ENCODE measurements at places on chromosomes 3 and 15. TPM values are rescaled to one million over a fixed set of nuclear protein-coding genes. Genes with fewer than 3 reads are reported as not detected.

Gene SNTN
- total RNA-seq, result not detected

DNA sequence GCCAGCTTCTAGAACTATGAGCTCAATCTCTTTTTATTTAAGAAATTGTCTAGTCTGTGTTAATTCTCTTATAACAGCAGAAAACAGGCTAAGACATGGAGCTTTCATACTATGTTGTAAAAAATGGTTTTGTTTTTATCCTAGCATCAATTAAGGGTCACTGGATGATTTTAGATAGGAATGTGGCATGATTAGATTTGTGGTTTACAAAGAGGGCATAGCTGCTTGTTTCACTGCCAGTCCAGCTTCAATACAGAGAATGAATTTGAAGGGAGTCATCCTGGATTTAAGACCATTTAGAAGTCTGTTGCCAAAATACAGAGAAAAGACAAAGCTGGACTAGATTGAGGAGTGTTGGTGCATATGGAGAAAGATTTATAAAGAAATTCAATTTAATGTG, 532.6 kb upstream of the CCDC54 start:
- no peak for DNase-seq
- H3K36me3 ChIP-seq, result no peaks in the 10 kb centered on the region
- no peaks in the 10 kb centered on the region for H3K4me1 ChIP-seq

DNA sequence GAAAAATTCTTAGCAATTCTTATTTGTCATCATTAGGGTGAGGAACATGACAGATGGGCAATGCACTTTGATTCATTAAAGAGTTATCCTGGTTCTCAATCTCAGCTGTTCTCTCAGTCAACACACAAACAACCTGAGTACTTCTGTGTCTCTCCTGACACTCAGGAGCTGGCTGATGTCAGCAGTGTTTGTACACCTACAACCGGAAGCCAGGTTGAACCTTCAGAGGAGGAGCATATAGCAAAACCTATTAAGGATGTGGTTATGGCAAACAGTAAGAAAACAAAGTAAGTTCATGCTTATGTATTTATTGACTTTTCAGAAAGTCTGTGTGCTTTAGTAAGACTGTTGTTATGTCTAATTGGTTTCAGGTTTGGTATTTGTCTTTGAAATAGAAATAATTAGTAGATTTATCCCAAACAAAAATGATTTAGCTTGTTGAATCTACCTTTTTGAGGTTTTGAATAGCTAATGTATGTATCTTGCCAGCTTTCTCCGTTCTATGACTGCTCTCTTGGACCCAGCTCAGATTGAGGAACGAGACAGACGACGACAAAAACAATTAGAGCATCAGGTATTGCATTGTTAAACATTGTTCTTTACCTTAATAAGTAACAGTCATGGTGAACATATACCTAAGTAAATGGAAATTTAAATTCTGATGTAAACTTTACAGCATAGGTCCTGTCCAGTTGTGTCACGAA, 36.6 kb downstream of the CCDC66 start:
- H3K4me1 ChIP-seq, result no peaks in the 10 kb centered on the region
- H3K36me3 ChIP-seq, result no peaks in the 10 kb centered on the region
- H3K4me3 ChIP-seq, result no peak overlapping the region
- no peaks in the 10 kb centered on the region for H3K27me3 ChIP-seq

Gene GOLGA6L7
- not detected for total RNA-seq

Gene PDCD7
- total RNA-seq, result 9.5 TPM

GRCh38 chr3:28139967-28140634, 101.3 kb upstream of the CMC1 start:
- H3K4me1 ChIP-seq, result no peaks in the 10 kb centered on the region
- peak overlapping the region; percentile 17 for H3K27ac ChIP-seq
- no peaks in the 10 kb centered on the region for H3K36me3 ChIP-seq
- no peaks in the 10 kb centered on the region for H3K27me3 ChIP-seq

DNA sequence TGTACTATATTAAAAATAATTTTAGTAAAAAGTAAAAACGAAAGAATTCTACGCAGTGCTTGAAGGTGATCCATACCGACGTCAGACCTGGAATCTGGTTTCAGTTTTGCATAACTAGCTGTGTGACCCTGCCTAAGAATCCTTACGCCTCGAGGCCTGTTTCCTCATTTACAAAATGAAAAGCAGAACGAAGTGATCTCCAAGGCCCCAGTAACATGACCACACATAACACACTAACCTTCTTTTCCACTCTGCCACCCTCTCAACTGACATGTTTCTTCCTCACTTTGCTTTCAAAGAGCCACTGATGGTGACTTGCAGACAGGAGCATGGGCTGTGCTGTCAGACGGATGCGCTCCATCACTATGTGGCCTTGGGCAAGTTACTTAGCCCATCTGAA, 4.8 kb downstream of the MESD start:
- H3K36me3 ChIP-seq, result peaks cover 21% of the 10 kb centered on the region
- DNase-seq, result no peak
- H3K4me3 ChIP-seq, result no peak overlapping the region
- peaks cover 18% of the 10 kb centered on the region for H3K4me1 ChIP-seq
- no peaks in the 10 kb centered on the region for H3K27me3 ChIP-seq
- no peak overlapping the region for H3K27ac ChIP-seq

DNA sequence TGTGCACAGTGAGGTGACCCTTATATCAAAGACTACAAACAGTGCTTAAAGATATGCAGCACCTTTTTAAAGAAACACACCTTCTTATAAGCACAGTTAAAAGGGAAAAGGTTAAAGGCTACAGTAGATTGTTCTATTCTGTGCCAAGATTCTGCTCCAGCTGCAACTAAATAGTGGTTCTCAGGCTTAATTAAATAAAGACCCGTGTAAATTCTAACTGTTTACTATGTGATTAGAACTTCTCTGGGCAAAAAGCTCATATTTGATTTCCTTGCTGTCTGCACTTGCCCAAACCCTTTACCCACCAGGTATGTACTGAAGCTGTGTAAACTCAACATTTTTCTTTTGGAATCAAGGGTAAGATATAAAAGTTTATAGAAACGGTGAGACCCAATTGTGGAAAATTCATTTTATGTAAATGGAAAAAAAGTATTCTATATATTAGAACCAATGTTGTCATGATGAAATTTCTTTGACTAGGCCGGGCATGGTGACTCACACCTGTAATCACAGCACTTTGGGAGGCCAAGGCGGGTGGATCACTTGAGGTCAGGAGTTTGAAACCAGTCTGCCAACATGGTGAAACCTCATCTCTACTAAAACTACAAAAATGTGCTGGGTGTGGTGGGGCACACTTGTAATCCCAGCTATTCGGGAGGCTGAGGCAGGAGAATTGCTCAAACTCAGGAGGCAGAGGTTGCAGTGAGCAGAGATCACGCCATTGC, 230.6 kb downstream of the MECOM start:
- no peak overlapping the region for H3K27ac ChIP-seq
- no peak overlapping the region for H3K4me3 ChIP-seq
- no peaks in the 10 kb centered on the region for H3K27me3 ChIP-seq
- no peak for DNase-seq
- H3K36me3 ChIP-seq, result no peaks in the 10 kb centered on the region

Gene CLEC3B
- 40.6 TPM for total RNA-seq

GRCh38 chr3:88298189-88298588, 148.4 kb downstream of the C3orf38 start:
- H3K4me3 ChIP-seq, result no peak overlapping the region
- no peak overlapping the region for H3K27ac ChIP-seq
- no peaks in the 10 kb centered on the region for H3K36me3 ChIP-seq
- no peaks in the 10 kb centered on the region for H3K27me3 ChIP-seq
- no peak for DNase-seq

Gene ARPP21
- total RNA-seq, result not detected

GRCh38 chr3:197202694-197203093, 95.7 kb downstream of the DLG1 start:
- no peak for DNase-seq
- no peaks in the 10 kb centered on the region for H3K36me3 ChIP-seq

- H3K4me1 ChIP-seq, result peaks cover 22% of the 10 kb centered on the region
- no peaks in the 10 kb centered on the region for H3K27me3 ChIP-seq
- no peaks in the 10 kb centered on the region for H3K36me3 ChIP-seq
- DNase-seq, result peak; percentile 35
Observed at GRCh38 chr3:62184559-62184958, 188.8 kb downstream of the FEZF2 start.

Gene GRM2
- 0.56 TPM for total RNA-seq

DNA sequence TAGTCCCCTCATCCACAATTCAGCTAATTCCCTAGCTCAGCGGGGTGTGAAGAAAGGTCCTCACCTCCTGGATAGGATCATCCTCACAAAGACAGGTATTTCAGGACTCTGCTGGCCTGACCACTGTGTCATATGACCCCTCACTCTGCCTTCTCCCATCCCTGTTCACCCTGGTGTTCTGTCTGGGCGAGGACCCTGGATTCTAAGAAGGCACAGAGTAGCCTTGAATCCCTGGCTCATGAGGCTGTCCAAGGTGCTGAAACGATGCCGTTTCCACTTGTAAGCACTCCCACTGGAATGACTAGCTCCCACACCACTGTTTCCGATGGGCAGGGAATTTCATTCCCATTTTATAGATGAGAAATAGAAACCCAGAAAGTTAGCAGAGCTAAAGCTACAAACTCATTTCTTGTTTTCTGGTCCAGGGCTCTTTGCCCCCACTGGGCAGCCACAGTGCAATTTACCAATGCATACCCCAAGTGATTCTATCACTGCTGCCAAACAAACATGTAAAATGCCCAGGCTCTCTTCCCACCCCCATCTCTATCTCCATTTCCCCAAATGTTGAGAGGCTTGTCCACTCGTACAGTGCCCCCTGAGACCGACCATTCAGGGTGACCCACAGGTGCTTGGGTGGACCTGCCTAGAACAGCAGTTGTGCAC, 83.2 kb downstream of the RAB11A start:
- no peak overlapping the region for H3K27ac ChIP-seq
- no peak overlapping the region for H3K4me3 ChIP-seq
- no peaks in the 10 kb centered on the region for H3K27me3 ChIP-seq
- no peaks in the 10 kb centered on the region for H3K4me1 ChIP-seq
- peak; percentile 39 for DNase-seq
- H3K36me3 ChIP-seq, result no peaks in the 10 kb centered on the region

Gene MAGI1
- total RNA-seq, result 27.5 TPM

Gene IQCF5
- not detected for total RNA-seq

Gene PRSS50
- not detected for total RNA-seq

DNA sequence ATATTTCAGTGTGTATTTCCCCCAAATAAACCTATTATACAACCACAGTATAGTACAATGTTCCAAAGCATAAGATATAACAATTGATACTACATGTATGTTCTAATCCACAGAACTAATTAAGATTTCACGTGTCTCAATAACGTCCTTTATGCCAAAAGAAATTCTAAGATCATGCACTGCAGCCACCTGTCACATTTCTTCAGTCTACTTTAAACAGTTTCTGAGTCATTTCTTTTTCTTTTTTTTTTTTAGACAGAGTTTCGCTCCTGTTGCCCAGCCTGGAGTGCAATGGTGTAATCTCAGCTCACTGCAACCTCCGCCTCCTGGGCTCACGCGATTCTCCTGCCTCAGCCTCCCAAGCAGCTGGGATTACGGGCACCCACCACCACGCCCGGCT, 190.2 kb downstream of the STAG1 start:
- H3K4me1 ChIP-seq, result no peaks in the 10 kb centered on the region
- H3K4me3 ChIP-seq, result no peak overlapping the region
- H3K27ac ChIP-seq, result no peak overlapping the region
- peaks cover 5% of the 10 kb centered on the region for H3K36me3 ChIP-seq

DNA sequence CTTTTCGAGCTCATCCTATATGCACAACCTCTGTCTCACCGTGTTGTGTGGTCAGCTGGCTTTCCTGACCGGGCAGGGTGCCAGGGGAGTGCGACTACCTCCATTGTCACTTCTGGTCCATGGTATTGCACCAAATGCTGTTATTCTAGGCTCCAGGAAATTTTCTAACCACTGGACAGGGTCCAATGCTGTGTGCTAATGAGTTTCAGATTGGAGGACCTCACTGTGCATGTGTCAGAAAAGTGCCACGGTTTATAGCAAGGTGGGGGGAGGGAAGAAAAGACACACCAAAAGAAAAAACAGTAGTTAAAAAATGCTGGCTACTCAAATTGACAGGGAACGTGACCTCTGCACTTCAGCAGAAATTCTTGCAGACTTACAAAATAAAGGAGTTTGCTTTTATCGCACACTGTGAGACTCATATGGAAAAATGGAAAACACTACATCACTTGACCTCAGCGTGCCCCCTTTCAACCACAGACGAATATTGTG, 480.1 kb downstream of the FOXP1 start:
- H3K27ac ChIP-seq, result no peak overlapping the region
- DNase-seq, result peak; percentile 76

GRCh38 chr15:62977952-62978811, 64.4 kb upstream of the TPM1 start:
- no peak overlapping the region for H3K4me3 ChIP-seq
- peaks cover 3% of the 10 kb centered on the region for H3K4me1 ChIP-seq
- H3K27me3 ChIP-seq, result no peaks in the 10 kb centered on the region
- no peak for DNase-seq

DNA sequence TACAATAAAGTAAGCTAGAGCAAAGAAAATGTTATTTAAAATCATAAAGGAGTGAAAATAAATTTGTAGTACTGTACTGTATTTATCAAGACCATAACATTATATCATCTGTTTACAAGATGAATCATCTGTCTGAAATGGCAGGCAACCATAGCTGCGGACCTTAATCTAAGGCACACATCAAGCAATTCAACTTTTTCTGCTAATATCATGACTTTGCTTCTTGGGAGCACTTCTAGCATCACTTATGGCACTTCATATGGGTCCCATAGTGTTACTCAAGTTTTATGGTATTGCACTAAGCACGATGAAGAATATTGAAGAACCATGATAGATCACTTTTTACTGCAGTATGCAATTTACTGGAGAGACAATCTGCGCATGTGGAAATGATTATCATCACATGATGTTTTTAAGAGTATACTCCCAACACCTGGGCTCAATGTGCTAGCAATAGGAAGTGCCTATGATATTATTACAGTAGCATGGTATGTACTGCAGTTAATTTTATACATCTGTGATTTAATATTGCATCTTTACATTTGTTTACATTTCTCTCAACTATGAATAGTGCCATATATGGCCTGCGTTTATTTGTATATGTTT, 137.7 kb upstream of the NECTIN3 start:
- H3K4me1 ChIP-seq, result no peaks in the 10 kb centered on the region
- H3K27ac ChIP-seq, result no peak overlapping the region
- no peak overlapping the region for H3K4me3 ChIP-seq
- no peaks in the 10 kb centered on the region for H3K36me3 ChIP-seq

- H3K27me3 ChIP-seq, result no peaks in the 10 kb centered on the region
- H3K36me3 ChIP-seq, result no peaks in the 10 kb centered on the region
Observed at GRCh38 chr15:93036951-93037819, 51.8 kb downstream of the RGMA start.

DNA sequence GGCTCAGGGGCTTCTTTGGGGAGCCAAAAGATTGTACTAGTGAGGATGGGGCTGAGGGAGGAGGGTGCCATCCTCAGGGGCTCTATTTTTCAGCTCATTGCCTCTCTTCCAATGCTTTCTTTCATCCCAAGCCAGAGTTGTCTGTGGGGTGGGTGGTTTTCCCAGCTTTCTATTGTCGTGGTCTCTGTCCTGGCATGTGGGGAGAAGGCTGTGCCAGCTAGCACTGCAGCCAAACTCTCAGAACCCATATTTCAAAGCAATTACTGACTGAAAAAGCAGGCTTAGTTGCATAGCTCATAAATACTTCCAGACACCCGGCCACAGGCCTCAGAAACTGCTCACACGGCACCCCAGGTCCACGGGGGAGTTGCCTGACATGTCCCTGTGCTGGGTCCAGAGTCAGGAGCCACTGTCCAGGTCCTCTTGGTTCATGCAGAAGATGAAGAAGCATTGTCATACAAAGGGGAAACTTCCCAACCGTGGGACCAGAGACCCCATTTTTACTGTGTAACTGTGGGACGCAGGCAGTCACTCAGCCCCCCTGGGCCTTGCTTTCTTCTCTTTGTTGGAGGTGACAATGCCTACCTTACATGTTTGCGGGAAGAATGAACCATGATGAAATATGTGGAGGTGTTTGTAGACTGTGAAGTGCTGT, 27.6 kb downstream of the FGD5 start:
- no peak for DNase-seq
- no peak overlapping the region for H3K4me3 ChIP-seq
- H3K27ac ChIP-seq, result no peak overlapping the region
- peaks cover 19% of the 10 kb centered on the region for H3K27me3 ChIP-seq
